ENCODE measurements at places on chromosomes 5 and 9.
A peak's percentile ranks its signal among the peaks of the same experiment; 100 is the strongest.

GRCh38 chr5:25181249-25181648 is 536.5 kb upstream of the CDH10 start:
- no peak for DNase-seq

- DNase-seq, result no peak
These were observed 12.8 kb downstream of the DMXL1 start for GRCh38 chr5:119083679-119084078.

- DNase-seq, result no peak
These were observed 304.4 kb downstream of the TLE1 start for GRCh38 chr9:81384911-81385310.

GRCh38 chr9:136508729-136509500 is 26.1 kb upstream of the SEC16A start:
- no peak for DNase-seq

DNA sequence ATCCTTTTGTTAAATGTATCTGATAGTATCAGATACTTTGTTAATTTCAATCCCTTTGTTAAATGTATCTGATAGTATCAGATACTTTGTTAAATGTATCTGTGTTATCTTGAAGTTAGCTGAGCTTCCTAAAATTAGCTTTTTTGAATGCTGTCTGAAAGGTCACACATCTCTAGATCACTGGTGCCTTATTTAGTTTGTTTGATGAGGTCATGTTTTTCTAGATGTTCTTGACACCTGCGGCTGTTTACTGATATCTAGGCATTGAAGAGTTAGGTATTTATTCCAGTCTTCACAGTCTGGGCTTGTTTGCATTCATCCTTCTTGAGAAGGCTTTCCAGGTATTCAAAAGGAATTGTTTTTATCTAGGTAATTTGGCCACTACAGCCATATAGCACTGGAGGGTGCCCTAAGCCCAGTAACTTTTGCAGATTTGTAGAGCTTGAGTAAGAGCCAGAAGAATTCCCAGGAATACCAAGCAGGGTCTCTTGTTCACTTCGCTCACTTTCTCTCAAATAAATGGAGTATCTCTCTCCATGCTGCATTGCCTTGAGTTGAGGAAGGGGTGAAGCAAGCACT is 435.4 kb upstream of the GRAMD2B start:
- no peak for DNase-seq

DNA sequence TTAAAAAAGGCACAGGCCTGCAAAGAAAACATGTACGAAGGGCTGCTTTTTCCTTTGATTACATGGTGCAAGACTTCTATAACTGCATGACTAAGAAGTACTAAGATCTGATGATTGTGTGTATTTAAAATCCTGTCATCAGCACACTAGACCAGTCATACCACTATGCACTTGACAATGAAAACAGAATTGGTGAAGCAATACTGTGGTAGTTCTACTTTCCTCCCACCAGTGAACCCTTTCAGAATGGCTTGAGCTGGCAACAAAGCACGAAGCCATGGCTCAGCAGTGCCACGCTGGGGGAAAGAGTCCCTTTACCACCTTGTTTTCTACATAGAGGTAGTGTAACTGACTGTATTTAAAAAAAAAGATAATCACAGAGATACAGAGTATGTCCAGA is 49.0 kb upstream of the POU5F2 start:
- DNase-seq, result no peak

- DNase-seq, result peak; percentile 75
These were observed 542 bp upstream of the TRIM52 start for GRCh38 chr5:181261320-181262049.

DNA sequence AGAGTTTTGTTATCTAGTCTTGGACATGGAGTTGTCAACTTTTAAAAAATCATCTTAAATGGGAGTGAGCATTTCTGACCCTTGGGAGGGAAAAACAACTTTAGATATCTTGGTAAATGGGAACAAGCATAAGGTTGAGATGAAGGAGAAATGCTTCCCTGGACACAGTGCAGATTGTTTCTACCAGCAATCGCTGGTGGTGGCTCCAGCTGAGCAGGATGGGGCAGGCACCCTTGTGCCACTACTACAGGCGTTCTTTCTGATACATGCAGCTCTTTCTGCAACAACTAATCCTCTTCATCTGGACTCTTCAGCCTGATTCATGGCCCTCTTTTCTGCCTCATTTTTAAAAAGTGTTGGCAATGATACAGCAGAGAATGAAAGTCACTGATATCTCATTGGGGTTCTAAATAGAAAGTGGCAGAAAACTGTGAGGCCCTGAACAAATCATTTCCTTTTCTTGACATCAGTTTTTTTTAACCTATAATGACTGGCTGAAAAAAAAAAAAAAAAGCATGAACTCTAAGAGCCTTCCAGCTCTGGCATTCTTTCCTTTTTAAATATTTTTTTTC is 409.4 kb upstream of the PTGER4 start:
- no peak for DNase-seq

- no peak for DNase-seq
These were observed 183.1 kb downstream of the PALM2AKAP2 start for GRCh38 chr9:109963079-109963478.

- no peak for DNase-seq
These were observed 55.6 kb upstream of the PCSK5 start for GRCh38 chr9:75834878-75835277.

DNA sequence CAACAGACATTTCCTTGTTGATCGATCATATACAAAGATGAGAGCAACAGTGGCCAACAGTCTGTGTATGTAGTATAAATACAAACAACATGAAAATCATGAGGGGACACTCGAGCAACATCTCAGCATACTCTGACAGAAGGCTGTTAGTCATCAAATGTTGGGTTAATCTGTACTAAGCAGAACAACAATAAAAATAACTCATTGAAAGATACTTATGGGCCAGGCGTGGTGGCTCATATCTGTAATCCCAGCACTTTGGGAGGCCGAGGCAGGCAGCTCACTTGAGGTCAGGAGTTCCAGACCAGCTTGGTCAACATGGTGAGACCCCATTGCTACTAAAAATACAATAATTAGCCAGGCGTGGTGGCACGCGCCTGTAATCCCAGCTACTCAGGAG is 67.3 kb downstream of the SCAI start:
- DNase-seq, result no peak

DNA sequence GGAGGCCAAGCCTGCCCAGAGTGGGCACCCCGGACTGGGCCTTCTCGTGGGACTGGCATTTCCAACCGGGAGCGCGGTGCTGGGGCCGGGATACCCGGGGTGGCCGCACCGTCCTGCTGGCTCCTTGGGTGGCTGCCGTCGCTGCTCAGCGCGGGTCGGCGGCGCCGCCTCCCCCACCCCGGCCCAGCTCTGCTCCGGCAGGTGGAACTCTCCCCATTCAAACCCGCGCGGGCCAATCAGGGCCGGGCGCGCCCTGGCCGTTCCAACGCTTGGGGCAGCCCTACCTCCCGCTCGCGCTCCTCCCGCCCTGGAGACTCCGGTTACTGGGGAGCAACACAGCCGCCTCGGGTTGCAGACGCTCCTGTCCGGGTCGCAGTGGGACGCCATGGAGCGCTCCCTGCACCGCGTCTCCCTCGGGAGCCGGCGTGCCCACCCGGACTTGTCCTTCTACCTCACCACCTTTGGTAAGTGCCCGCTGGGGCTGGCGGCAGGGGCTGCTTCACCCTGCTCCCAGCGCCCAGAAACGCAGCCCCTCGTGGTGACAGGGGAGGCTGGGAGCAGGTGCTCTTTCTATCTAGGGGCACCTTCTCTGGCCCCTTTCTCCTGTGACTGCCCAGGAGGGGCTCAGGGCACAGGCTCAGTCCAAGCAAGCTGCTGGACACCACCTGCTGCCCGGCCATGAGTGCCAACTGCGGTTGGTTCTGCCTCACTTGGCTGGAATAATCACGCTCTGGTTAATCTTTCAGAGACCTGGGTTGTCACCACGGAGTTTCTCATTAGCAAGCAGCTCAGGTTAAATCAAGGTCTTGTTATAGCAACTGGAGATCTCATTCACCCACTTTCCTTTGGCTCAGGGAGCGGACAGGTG is at the start of gene RGS3:
RGS3 (plus strand) TSS at position 310 of the 868 bp plus-strand sequence; CDS start at position 386, 76 bp downstream.
- DNase-seq, result no peak

- no peak for DNase-seq
These were observed 34.1 kb downstream of the CRHBP start for GRCh38 chr5:76986825-76987526.

- peak; percentile 46 for DNase-seq
These were observed 12.4 kb upstream of the CRB2 start for GRCh38 chr9:123343443-123344191.

DNA sequence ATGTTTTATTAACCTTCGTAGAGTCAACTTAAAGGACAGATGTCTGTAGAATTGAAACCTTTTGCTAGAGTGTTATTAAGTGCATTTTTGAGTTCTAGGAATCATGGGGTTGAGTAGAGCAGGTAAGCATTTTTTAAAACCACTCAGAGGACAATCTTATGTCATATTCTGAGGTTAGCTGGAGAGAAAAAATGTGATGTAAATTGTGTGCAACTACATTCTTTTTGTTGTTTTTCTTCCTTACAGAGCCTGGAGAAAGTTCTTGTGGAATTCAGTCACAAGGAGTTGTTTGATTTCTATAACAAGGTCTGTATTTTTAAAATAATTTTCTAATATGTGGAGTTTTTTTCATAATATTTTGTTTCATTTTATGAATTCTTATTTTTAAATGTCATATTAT is 206.4 kb downstream of the COMMD10 start:
- no peak for DNase-seq

DNA sequence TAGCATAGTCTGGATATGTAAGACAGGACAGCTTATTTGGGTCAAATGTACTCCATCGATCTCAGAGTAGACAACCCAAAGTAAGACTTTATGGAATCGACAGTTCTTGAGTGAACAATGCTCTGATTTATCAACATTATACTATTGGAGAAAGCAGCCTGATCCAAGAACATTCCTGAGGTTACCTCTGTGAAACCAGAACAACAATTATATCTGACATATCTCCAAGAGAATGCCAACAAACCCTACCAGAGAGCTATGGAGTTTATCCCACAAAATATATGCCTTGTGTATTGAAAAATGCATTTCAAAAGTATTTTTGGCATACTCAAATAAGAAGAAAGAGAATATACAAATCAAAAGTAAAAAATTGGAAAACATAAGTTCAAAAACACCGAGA is 1985.9 kb downstream of the EFNA5 start:
- DNase-seq, result no peak

DNA sequence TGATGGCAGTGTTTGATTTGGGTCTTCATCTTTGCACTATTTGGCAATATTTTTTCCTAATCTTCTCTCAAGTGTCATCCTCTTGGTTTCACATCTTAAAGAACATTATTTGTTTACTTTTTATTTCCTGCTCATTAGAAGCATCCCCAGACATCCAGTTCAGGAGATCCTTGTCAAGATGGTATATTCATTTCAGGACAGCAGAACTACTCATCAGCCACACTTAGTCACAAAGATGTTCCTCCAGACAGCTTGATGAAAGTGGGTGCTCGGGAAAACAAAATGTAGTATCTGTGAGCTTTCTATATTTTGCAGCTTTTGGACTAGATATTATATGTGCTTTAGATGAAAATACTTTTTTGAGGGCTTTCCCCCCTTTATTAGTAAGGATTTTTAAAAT is 72.1 kb upstream of the SREK1 start:
- no peak for DNase-seq

DNA sequence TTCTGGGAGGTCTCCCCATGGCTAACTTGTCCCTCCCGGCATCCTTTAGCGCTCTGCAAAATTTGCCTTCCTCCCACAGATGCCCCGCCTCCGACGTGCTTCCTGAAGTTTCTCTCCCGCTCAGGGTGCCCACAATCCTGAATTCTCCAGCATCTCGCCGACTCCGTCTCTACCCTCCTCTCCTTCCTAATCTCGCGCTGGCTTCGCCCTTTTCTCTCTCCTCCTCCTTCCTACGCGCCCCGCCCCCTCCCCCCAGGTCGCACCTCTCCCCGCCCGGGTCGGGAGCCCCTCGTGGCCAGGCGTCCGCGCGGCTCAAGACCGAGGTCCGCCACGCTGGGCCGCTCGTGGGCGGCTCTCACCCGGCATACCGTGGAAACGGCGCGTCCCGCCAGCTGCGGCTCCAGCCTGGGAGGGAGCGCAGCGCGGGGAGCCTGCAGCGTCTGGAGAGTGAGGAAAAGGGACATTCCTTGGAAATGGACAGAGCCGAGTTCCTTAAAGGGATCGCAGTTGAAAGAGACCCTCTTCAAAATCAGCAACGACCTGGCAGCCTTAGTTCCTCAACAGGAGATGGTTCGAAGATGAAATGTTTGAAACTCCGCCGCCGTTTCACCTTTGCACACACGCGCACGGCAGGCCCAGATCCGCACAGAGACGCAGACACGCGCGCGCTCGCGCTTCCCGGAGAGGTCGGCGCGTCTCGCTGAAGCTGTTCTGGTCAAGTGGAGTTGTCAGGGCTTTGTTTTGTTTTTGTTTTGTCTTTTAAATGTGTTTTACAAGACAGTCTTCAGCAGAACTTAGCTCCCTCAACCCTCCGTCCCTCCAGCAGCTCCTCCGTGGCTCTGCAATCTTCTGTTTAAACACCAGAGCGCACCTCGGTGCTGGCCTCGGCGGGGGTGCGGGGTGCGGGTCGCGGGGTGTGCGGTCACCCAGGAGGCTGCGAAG is 5.0 kb upstream of the IRX2 start:
- no peak for DNase-seq

DNA sequence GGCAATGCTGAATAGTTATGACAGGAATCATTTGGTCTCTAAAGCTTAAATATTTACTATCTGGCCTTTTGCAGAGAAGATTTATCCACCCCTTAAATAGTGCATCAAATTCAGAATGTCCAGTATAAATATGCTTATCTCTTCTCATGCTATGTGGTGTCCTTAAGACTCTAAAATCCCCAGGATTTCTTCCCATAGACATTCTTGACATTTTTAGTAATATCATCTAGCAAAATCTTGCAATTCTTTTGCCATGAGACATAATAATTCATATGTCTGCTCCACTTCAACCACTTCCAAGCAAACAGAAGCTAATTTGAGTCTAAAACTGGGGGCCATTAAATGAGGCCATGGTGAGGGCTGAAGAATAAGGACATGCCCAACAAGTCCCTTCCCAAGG is 1923.4 kb upstream of the CDH9 start:
- DNase-seq, result no peak

DNA sequence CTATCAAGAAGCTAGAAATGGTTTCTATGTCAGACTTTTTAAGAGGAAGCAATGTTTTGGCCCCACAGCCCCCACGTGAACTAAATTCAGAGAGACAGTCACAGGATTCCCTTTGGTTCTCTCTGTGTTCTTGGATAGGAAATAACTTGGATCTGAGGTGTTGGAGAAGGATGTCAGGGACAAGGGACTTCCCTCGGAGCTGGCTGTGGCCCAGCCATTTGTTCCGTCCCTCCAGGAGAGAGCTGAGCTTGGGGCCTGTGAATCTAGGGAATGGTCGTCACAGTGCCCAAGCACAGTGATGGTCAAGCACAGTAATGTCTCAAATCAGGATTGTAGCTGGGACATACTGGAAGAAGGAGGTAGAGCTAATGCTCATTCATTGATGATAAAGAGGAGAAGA is 2.0 kb downstream of the C7 start:
- DNase-seq, result no peak

All from CD4-positive, alpha-beta T cell treated with Interferon alpha-2 for 1 hour (primary cell).